ENCODE measurements at places on chromosomes 1 and 21.

- DNase-seq: no peak
Observed at GRCh38 chr21:37503848-37504467, 137.4 kb downstream of the DYRK1A start.

GRCh38 chr1:225848030-225848955, 33.9 kb downstream of the TMEM63A start:
- peak; percentile 52 for DNase-seq

GRCh38 chr21:42692688-42693087, 39.3 kb downstream of the PDE9A start:
- DNase-seq: no peak

GRCh38 chr1:66384258-66384921, 149.6 kb upstream of the SGIP1 start:
- no peak for DNase-seq

DNA sequence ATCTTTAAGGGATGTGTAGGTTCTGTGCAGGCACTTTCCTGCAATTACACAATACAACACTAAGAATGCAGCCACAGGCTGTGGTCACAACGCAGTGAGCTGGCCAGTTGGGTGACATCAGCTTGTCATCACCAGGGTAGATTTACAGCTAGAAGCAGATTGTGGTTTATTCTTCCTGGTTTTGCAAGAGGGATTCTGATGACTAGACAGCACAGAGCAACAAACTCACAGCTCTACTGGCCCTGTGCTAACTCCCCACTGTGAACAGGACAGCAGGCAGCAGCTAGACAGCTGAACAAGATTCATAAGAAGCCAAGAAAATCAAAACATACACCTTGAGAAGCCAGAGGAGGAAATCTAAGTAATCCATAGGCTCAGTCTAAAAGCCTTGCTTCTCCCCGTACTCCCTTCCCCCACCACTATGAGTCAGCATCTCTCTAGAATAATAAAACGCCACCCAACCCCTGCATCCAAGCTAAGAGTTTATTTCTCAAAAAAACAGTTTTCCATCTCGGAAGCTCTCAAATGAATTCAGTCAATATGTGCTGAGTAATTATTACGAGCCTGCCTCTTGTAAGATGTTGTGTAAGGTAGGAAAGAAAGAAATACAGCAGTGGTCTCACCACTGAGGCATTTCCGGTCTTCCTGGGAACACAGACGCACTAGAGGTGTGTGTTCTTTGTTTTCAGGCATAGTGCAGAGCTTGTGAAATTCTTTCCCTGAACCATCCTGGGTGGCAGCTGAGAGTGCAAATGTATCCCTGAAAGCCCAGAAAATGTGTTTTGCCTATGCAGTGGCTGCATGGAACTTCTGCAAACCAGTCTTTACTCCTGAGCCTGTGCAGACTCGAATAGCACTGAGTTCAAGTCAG, 162.8 kb downstream of the NTPCR start:
- no peak for DNase-seq

DNA sequence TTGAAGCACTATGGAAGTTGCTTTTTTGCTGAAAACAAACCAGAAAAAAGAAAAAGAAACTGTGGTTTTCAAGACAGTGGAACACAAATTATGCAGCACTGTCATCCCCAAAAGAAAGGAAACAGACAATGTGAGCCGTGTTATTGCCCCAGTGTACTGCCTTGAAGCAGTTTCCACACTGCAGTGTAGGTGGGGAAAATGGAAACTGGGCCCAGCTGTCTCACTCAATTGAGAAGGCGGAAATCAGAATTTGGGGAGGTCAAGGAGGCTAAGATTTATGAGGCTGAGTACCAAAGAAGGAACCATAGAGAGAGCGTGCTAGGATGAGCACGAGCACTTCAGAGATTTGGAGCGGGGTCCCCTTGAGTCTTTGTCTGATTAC, 55.5 kb downstream of the MPZL1 start:
- no peak for DNase-seq

- DNase-seq: peak; percentile 70
Observed at GRCh38 chr1:244865028-244865371, 657 bp upstream of the HNRNPU start.

- no peak for DNase-seq
Observed at GRCh38 chr1:110288111-110288510, 51.1 kb upstream of the RBM15 start.

- peak; percentile 88 for DNase-seq
Observed at GRCh38 chr1:161068306-161069234, 1.1 kb downstream of the ARHGAP30 start.

- no peak for DNase-seq
Observed at GRCh38 chr1:219130366-219130935, 43.2 kb upstream of the LYPLAL1 start.

- DNase-seq: peak; percentile 37
Observed at GRCh38 chr1:67298762-67299161, 8.9 kb upstream of the IL12RB2 start.

DNA sequence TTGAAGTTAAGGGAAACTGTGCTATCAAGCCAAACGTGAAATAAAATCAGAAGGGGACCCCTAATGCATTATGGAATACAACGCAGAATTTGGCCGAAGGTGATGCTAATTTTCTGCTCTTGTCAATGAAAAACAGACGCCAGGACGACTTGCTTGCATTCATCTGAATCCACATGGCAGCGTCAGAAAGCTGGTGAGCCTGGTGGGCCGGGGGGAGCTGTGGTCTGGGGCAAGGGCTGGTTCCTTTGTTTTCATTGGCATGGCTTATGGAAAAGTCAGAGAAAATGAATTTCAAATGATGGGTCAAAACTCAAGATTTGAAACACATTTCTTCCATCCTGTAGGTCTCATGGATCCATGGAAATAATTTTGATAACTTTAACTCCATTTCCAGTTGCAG, 86.4 kb upstream of the RUNX1 start:
- DNase-seq: no peak

DNA sequence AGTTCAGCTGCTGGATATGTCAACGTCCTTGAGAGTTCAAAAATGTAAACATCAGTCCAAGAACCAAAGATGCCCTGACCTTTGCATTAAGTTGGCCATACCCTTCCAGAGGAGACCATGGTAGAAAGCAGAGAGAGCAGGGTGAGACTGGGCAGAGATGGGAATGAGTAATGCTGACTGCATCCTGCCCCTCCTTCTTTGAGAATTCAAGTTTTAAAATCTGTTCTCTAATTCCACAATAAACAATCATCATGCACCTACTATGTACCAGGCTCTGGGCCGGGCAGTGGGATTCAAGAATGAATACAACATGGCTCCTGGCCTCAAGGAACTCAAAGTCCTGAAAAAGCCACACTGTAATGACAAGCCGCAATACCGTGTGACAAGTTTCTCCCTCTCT, 3.9 kb upstream of the HAO2 start:
- no peak for DNase-seq

DNA sequence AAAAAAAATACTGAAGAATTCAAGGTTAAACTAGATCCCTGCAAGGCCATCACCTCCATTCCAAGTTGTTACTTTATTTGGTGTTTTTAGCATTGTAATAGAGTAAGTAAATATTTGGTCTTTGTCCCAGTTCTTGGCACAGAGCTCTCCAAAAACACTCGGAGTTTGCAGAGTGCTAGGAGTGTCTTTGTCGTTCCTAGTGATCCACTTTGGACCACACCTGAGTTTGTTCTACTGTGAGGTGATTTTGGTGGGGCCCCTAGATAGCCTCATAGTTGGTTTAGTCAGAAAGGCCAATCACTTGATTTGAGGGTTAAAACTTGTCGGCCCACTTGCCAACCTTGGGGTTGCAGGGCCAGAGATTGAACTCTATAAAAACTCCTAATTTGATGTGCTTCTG, 25.6 kb downstream of the SYNC start:
- no peak for DNase-seq

- peak; percentile 35 for DNase-seq
Observed at GRCh38 chr1:167697667-167698141, 24.1 kb upstream of the MPZL1 start.

GRCh38 chr1:172381946-172382345, 38.5 kb upstream of the C1orf105 start:
- DNase-seq: no peak

DNA sequence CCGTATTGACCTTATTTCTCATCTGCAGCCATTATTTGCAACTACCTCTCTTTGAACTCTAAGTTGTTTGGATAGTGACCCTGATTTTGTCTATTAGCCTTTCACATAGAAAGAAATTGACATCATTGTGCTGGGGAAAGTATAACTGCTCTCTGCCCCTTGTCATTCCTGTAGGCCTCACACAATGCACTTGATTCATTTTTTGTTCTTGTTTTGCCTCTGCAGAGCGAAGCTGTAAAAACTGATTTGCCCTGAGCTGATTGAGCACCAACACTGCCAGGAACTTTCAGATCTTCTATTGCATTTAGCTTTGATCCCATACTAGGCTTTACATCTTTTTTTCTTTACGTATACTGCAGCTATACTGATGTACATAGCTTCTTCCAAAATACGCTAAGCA, 167.2 kb upstream of the PTBP2 start:
- DNase-seq: no peak

- no peak for DNase-seq
Observed at GRCh38 chr1:22057861-22058260, 5.4 kb downstream of the CDC42 start.

GRCh38 chr21:17818186-17819113, 706 bp downstream of the C21orf91 start:
- DNase-seq: peak; percentile 77

DNA sequence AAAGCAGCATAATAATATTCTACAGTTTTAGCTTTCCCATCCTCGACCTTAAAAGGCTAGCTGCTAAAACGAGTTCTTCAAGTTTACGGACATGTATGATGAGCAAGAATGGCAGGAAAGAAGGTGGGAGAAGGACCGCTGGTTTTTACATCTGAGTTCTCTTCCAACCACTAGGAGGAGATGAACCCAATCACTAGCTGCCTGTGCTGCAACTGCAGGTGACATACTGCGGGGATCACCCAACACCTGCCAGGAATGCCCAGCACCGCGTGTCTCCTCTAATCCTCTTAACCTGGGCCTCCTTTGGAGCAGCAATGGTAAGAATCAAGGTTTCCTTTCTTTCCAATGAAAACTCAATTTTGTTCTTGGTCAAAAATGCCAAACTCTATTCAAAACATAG, 23.5 kb downstream of the TOR3A start:
- DNase-seq: peak; percentile 67

GRCh38 chr21:26177746-26178426, 7.3 kb upstream of the APP start:
- no peak for DNase-seq

- DNase-seq: no peak
Observed at GRCh38 chr1:215279682-215280081, 197.1 kb downstream of the KCNK2 start.

DNA sequence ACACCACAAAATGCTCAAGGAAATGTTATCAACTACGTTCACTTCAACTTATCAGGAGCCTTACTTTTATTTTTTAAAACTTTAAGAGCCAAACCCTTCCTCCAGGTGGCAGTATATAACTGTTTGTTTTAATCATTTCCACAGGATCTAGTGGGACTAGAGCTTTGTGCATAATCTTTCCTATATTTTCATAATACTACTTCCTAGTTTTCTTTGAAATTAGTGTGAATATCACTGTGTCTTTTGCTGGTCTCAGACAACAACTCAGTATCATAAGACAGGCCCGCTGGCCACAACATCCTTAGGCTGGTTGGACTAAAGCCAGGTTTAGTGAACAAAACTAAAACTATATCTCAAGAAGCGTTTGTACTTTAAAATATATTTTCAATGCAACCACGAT, 145.5 kb downstream of the TIAM1 start:
- peak; percentile 79 for DNase-seq

DNA sequence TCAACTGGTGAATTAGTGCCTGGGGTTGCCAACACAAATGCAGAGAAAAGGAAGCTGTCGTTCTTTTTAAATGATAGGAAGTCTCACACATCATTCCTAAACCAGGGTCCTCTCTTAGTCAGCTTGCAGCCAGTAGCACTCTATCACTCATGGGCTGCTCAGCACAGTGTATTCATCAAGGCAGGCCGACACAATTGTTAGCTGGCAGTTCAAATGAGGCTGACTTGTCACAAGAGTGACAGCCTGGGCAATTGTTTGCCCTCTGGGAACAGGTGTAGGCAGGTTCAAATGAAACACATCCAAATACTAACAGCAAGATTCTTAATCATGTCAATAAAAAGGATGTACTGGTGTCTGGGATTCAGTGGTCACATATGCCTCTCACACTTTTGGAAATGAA, 76.9 kb downstream of the ERICH3 start:
- DNase-seq: no peak

DNA sequence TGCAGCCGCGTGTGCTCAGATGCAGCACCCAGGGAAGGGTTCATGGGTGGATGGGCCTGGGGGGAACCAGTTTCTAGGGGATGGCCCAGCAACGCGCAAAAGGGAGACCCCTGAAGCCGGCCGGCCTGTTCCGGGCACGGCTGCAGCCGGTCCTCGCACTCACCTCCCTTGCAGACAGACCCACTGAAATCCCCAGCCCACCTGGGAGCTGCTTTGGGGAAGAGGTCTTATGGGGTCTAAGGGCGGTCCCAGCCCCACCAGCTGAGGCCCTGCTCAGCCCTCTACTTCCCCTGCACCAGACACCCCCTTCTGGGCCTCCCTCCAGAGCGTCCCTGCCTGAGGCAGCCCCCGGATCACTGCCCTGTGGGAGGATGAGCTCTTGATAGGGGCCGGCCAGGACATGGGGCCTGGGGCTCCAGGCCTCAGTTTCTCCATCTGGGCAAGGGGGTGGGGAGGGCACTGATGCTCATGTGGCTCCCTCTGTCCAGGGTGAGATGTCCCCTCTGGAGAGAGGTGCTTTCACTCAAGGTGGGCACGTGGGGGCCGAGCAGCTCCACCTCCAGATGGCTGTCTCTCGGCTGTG, 20.0 kb upstream of the TTC34 start:
- no peak for DNase-seq

- DNase-seq: no peak
Observed at GRCh38 chr1:92972409-92973129, 11.3 kb upstream of the DIPK1A start.

DNA sequence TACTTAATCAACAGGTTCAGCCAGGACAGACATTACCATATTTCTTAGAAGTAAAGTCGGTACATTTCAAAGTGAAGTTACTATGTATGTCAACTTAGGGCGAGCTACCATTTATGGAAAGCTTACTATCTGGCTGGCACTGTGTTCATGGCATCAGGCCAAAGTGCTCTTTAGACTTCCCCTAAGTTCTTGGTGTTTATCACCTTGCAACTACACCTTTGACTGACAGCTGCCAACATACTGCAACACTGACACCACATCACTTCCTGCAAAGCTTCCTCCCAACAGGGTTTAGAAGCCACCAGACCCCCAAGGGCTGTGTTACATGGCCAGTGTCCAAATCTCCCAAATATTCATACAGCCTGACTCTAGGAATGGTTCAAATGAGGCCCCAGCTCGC, 61.0 kb downstream of the TIAM1 start:
- no peak for DNase-seq

GRCh38 chr1:202268817-202269216, 72.9 kb downstream of the UBE2T start:
- no peak for DNase-seq

Data from Karpas-422 (cell line).